ENCODE measurements at places on chromosomes 5 and 9. TPM values are rescaled to one million over a fixed set of nuclear protein-coding genes. Genes with fewer than 3 reads are reported as not detected.
A peak's percentile ranks its signal among the peaks of the same experiment; 100 is the strongest.

The PLCXD3 gene
- 2.0 TPM for total RNA-seq

The OR1Q1 gene
- total RNA-seq: not detected

DNA sequence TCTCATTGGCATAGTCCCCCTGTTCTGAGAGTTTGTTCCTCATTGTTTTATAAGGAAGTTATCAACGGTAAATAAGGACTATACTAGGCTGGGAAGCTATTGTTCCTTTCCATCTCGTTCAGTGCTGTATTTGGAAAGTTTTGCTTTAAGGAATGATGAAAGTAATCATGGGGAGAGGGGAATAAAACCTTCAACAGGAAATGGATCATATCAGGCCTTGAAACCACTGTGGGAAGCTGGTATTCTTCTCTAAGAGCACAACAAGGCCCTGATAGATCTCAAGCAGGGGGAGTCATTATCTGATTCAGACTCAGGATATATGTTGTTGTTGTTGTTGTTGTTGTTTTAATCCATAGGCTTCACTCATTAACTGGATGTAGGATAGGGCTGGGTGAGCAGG lies 474.5 kb downstream of the ENC1 start:
- no peak for DNase-seq

DNA sequence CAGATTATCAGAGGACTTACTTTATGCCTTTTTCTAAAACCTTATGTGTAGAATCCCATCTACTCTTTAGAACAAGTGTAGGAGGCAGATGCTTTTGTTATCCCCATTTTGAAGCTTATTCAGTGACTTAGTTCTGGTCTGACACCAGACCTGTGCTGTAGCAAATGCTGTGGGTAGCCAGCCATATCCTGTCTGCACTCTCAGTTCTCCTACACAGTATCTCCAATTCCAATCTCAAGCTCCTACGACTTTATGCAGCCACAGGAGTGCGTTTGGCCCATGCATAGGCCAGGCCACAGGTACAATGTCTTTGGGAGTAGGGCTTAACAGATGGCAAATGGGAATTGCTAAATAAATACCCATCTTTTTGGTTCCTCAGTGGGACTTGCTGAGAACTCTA lies 292.6 kb downstream of the MCTP1 start:
- DNase-seq: no peak

DNA sequence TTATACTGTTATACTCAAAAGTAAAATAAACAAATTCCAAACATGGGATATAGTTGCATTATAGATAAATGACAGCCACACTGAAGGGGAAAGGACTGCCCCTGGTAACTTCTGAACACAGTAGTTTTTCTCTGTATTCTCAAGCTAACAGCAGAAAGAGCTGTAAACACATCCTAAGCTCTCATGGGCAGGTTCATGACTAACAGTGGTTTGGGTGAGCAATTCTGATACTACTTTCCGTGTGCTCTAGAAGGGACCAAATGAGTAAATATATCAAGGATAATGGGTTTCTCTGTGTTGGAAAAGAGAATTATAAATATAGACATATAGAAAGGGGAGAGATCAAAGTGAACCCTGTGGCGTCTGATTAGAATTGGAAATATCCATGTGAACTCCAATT lies 2.2 kb upstream of the LCN6 start:
- no peak for DNase-seq

DNA sequence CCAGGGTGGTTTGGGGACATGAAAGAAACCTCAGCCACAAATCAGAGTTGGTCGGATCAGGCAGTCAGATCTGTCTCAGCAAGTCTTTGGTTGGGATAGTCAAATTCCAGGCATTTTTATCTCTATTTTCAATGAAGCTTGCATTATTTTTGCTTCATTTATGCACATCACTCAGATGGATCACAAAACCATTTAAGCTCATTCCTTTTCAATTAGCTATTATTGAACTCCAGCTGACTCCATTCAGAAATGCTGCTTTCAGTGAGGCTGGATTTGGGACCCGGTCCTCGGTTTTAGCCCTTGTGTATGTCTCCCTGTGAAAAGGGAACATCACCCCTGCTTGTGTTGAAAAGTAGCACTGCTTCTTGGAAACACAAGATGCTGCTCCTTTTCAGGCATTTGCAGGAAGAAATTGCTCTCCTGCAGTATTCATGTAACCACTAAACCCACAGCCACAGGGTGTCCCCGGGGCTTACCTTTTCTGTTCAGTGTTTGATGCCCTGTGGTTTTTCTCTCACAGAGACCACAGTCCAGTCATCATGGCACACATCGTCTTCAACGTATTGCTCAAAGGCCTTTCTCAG lies 232.9 kb downstream of the NFIB start:
- peak; percentile 37 for DNase-seq

DNA sequence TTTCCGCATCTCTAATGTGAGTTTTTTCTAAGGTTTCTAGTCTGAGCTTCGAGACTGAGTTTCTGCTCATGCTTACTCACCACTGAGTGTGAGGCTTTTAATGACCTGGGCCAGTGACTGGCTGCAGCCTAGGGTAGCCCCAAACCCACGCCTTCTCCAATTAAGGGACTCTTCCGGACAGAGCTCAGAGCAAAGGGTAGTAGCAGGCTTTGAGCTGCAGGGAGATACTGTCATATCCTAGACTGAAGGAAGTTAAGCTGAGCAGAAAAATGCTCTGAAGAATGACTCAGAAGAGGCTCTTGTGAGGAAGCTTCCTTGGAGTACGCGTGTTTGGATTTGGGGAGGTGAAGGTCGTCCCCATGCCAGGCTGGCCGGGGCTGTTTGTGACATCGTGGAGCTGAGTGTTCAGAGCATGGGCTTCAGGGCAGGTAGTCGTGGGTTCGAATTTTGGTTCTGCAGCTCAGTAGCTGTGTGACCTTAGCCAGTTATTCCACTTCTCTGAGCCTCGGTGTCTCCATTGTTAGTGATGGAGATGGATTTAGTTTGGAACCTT lies 3.5 kb downstream of the USP20 start:
- DNase-seq: no peak

- DNase-seq: no peak
These were observed 23.8 kb upstream of the ZNF622 start for GRCh38 chr5:16489322-16489791.

GRCh38 chr9:110188991-110189390 lies 19.0 kb downstream of the C9orf152 start:
- DNase-seq: peak; percentile 78

DNA sequence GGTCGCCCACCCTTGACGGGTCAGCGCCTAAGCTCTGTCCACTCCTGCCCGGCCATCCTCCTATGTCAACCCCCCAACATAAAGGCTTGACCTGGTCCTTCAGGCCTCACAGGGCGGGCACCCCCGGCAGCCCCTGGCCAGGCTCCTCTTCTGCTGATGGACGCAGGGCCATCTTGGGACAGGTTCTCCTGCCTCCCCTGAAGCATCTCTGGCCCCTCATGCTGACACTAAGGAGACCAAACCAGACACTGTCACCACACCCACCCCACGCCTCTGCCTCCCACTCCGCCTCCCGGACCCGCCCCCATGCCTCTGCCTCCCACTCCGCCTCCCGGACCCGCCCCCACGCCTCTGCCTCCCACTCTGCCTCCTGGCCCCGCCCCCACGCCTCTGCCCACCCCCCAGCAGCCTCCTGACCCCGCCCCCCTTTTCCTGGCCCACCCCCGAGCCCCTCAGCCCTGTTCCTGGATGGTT lies 6.8 kb downstream of the OBP2A start:
- no peak for DNase-seq

DNA sequence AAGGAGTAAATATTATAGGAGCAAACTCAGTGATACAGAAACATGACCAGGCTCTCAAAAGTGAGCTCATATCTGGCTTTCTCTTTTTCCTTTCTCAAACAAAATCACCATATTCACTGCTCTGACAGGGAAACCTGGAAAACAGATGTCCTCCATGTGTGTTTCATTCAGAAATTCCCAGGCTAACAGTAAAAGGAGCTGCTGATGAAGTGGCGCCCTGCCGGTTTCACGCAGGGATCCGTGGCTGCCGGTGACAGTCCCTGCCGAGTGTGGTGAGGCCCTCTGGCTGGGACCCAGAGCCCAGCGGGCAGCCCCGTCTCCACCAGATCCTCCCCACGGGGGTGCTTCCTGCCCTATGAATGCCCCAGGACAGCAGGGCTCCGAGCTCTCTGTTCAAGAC lies 208.1 kb downstream of the GNA14 start:
- no peak for DNase-seq

DNA sequence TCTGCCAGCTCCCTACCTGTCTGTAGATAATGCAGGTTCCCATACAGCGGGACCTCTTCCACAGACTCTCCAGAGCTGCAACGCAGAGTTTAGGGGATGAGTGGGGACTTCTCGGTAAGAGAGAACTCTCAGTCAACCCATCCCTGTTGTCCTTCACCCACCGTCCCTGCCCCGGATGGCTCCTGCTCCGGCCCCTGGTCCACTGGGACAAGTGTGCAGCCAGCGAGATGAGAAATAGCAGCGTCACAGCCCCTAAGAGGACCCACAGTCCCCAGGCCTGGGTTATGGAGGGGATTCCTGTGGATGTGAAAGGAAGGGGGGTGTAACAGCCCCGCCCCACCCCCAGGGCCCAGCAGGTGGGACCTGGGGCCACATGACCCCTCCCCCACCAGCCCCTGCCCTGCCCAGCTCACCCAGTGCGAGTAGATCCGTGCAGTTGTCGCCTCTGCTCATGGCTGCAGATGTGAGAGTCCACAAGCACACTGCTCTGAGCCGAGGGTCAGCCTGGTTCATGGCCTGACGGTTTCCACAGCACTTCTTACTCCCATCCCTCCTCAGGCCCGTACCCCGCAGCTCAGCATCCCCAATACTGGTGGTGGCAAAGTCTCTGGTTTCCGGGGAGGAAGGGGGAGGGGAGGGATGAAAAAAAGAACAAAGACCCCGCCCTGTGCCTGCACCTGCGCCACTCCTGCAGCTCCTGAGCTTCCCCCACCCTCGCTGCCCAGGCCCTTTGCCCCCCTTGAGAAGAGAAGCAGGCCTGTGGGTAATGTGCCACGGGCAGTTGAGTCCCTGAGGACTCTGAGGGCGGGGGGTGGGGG lies at the start of gene SIT1:
SIT1 (minus strand) TSS at position 591 of the 818 bp plus-strand sequence; CDS start at position 513, 78 bp downstream.
- no peak for DNase-seq

DNA sequence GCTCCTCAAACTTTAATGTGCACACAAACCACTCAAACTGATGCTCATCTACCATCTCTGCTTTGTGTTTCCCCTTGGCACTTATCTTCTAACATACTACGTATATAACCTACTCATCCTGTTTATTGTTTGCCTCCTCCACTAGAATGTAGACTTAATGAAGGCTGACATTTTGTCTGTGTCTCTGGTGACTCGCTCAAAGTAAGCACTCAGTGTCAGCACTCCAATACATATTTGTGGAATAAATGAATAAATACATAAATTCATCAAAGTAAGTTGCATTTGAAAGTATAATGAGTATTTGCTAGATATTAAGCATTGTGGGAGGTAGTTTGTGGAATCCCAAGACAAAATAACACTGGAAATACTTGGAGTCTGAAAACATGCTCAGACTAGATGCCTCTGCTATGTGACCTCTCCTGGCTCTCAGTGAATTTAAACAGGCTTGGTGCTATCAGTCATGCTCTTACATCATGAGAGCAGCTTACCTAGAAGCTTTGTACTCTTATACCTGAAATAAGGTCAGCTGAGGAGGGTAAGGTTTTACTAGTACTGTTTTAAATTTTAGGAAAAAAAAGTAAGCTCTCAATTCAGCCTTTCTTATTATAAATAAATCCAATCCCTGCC lies 37.0 kb upstream of the RANBP6 start:
- no peak for DNase-seq

GRCh38 chr5:151427258-151427657 lies 20.1 kb upstream of the SLC36A1 start:
- DNase-seq: no peak

GRCh38 chr9:114805670-114806525 lies at the start of gene TNFSF15:
Gene TNFSF15, minus strand, starts transcription at chr9:114806039. Its CDS starts 27 bp downstream, at chr9:114806012.
- no peak for DNase-seq

DNA sequence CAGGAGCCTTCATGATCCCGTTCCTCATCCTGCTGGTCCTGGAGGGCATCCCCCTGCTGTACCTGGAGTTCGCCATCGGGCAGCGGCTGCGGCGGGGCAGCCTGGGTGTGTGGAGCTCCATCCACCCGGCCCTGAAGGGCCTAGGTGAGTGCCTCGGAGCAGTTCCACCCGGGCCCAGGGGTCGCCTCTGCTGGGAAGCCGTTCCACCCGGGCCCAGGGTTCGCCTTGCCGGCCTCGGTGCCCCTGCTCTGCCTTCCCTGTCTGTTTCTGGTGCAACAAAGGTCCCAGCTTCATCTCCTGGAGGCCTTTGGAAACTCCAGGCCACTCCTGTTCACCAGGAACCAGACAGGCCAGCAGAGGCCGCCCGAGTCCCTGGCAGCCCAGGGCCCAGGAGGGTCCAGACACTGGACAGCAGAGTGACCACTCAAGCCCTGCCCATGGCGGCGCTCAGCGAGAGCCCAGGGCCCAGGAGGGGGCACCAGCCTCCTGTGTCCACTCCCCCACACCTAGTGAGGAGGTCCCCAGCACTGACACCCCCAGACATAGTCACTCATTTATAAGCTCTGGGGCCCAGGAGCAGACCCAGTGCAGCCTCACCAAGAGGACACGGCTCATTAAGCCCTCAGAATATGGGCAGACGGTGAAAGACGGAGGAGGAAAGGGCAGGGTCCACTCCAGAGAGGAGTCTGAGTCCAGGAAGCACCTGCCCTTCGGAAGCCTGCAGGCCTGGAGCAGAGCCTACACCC lies 7.5 kb downstream of the SLC6A19 start:
- no peak for DNase-seq

DNA sequence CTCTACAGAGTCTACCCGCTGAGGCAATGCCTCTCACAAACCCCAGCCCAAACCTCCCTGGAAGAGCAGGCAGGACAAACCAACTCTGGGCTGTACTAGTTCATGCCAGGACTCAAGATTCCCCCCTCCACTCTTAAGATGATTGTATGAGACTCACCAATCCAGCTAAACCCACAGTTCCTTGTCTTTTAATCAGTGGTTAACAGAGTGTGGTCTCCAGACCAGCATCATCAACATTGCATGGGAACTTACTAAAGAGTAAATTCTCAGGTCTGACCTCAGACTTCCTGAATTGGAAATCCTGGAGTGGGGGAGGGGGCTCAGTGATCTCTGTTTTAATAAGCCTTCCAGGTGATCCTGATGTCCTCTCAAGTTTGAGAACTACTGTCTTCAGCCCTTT lies 240.9 kb downstream of the GAS1 start:
- no peak for DNase-seq

DNA sequence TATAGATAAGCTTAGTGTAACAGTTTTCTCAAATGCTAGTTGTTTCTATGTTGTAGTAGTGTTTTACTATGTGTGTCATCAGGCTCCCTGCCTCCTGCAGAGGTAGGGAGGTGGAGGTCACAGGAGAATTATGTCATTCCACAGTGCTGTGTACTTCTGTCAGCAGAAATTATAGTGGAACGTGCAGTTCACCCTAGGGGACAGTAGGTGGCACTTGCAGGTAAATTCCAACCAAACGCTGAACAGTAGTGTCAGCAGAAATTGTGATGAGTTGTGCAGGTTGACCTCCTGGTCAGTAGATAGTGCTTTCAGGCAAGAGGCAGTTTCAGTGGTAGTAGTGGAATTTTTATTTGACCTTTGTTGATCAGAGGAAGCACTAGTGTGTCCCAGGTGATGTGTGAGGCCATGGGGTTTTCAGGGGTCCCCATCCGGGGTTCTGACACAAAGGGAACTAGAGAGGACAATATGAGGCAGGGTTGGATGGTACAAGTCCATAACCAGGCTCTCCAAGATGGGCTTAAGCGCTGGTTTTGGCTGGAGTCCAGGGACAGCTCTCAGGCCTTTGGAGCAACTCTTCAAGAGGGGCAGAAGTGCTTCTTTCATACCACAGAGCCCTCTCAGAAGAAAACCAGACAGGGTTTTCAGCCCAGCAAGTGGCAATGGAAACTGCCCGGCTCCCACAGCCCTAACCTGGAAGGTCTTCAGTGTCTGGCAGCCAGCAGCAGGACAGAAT lies 402.9 kb downstream of the CYLC2 start:
- no peak for DNase-seq

GRCh38 chr5:80060966-80061365 lies 25.8 kb downstream of the THBS4 start:
- no peak for DNase-seq

All from breast epithelium (tissue), 4 donors.